GM12864 (cell line): ENCODE measurements at places on chromosomes 7 and 10.
A peak's percentile ranks its signal among the peaks of the same experiment; 100 is the strongest.

- no peak for DNase-seq
Measured at GRCh38 chr7:137681657-137682562, 164.9 kb downstream of the DGKI start.

DNA sequence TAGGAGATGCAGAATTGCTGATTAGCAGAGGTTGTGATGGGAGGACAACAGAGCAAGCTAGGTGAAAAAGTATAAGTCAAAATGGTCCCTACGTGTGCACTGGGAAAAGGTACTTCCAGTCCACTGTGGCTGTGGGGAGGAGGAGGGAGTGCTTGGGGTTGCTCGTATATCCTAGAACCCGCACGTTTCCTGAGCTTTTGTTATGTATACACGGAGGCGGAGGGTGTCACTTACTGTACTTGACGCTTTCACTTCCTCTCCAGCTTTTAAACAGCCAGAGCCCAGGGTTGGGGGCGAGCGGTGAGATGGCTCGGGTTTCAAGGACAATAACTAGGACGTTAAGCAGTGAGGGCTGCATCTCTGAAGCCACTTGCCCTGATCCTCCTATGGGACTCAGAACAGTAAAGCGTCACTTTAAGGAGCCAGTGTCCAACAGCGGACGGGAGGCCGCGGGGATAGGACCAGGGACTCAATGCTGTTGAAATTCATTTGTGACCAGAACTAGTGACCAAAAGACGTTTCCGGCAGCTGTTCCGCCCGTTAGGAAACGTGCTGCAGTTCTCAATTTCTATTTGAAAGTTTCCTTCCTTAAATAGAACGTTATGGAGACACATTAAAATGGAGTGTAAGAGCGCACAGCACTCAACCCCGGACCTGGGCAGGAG lies 985 bp upstream of the ETV1 start:
- no peak for DNase-seq

- no peak for DNase-seq
Measured at GRCh38 chr10:79293841-79294581, 53.3 kb upstream of the PPIF start.

- peak; percentile 16 for DNase-seq
Measured at GRCh38 chr7:127413962-127414361, 21.5 kb upstream of the ZNF800 start.

DNA sequence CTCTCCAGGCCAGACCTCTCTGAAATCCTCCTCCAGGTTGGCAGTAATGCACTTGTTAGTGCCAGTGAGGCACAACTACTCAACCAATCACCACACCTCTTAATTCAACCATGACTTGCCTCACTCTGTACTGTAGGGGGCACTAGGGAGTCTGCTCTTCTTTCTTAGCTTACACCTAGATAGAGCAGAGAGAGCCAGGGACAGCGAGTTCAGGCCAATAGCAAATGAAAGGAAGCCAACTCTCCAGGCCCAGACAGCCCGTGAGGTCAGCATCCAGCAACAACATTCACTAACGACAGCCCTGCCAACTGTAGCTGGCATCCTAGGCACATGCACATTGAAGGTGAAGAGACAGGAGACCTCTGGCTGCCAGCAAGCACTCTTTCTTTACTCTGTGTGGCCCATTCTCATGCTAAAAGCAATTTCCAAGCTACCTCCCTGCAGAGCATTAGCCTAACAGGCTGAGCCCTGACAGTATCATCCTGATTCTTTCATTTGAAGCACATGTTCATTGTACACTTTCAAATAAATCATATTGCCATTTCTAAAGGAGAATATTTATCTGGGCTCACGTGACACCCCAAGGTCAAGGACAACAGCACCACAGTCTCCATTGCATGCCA lies 136.3 kb downstream of the DPY19L1 start:
- DNase-seq = no peak

DNA sequence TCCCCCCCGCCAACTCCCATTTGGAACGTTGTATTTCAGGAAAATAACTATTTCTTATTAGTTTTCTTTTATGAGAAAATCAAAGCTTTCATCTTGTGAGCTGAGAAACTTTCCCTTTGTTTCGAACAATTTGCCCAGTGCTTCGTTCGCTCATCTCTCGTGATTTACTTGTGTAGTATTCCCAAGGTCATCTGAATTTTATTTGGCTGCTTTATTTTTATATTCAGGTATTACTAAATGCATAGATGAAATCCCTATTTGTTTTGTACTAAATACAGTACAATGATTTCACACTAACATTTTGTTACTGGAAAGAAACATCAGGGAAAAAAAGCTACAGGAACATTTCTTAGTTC lies 12.0 kb upstream of the EBLN1 start:
- DNase-seq = no peak

DNA sequence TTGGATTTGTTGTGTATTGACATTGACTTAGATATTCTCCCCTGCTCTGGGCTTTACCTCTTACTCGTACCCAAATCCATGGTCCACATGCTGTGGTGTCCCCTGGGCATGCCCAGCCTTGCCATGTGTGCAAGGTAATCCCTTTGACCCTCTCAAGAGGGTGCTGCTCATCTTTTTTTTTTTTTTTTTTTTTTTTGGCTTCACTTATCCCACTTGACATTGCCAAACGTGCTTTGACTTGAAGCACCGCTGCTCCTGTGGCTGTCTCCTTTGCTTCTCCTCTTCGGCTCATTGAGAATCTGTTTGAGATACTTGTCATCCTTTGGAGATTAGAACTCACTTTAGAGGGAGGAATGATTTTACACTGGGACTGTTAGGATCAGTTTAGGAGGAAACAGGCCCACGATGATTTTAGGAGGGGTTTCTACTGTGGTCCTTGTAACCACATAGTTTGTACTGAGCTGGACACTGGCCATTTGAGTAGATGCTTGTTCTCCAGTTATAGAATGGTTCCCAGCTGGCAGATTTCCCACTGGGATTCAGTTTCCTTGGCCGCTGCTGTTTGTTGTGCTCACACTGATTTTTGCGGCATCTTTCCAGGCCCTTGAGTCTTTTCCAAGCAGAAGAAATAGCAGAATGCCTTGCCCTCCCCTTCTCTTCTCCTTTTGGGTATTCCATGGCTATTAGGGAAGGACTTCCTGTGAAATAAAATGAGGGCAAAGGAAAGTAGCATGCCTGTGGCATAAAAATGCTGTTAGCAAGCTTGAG lies 184.8 kb downstream of the AUTS2 start:
- DNase-seq = no peak

- no peak for DNase-seq
Measured at GRCh38 chr7:44194069-44194468, 4.8 kb upstream of the GCK start.

DNA sequence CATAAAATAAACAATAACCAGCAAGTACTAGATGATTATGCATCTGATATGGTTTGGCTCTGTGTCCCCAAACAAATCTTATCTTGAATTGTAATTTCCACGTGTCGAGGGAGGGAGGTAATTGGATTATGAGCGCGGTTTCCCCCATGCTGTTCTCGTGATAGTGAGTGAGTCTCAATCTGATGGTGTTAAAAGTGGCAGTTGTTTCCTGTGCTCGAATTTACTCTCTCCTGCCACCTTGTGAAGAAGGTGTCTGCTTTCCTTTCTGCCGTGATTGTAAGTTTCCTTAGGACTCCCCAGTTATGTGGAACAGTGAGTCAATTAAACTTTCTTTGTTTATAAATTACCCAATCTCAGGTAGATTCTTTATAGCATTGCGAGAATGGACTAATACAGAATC lies 15.1 kb downstream of the CNTNAP2 start:
- DNase-seq = no peak
